Fibroblast of skin of right quadriceps (primary cell): ENCODE measurements at places on chromosomes 7 and 10.

DNA sequence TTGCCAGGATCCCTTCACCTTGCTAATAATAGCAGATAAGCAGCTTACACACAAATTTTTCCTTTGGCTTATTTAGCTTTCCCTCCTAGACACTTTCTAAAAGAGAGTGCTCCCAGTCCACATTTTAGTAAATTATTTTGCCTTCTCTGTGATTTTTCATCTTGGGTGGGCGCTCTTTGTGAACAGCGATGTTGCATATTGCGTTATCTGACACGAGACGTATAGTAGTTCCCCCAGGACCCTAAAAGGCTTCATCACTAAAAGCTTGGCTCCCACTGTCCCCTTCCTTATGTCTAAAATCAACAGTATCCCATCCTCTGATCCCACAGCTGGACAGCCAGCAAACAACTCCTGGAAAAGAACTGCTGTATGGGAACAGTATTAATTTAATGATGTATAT lies 232.9 kb downstream of the DYNC1I1 start:
- no peak for DNase-seq

DNA sequence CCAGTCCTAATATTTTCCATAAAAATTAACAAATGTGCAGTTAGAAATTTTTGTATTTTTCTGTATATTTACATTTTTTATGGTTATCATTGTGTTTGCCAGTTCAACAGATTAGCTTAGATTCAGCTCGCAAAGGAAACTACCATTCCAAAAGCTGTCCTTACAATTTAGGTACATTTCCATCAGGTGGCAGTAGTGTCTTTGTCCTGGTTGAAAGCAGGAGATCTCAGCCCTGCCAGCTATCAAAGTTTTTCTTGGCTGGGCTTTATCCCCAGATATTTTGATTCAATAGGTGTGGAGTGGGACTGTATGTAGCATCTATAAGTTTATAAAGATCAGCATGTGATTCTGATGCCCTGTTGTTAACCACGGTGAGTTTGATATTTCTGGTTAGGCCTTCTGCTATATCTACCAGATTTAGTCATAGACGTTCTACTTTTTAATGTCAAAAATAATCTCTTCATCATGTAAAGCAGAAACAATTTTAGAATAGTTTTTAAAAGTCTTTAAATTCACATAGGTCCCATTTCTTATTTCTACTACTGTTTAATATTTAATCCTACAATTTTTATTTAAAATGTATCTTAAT lies 15.5 kb upstream of the ICA1 start:
- DNase-seq, result no peak

- DNase-seq, result peak; percentile 86
Measured at GRCh38 chr7:16657656-16658279, 11.8 kb downstream of the BZW2 start.

GRCh38 chr7:116901143-116901542 lies 38.8 kb downstream of the CAPZA2 start:
- no peak for DNase-seq

DNA sequence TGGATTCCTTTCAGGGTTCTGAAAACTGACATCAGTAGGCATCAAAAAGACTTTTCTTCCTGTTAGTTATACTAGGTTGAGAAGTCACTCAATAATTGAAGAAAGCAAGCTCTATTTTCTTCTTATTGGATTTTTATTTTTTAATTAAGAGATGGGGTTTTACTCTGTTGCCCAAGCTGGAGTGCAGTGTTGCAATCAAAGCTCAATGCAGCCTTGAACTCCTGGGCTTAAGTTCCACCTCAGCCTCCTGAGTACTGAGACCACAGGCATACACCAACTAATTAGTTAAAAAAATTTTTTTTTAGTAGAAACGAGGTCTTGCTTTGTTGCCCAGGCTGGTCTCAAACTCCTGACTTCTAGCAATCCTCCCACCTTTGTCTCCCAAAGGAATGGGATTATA lies 28.0 kb downstream of the PIP4K2A start:
- no peak for DNase-seq

DNA sequence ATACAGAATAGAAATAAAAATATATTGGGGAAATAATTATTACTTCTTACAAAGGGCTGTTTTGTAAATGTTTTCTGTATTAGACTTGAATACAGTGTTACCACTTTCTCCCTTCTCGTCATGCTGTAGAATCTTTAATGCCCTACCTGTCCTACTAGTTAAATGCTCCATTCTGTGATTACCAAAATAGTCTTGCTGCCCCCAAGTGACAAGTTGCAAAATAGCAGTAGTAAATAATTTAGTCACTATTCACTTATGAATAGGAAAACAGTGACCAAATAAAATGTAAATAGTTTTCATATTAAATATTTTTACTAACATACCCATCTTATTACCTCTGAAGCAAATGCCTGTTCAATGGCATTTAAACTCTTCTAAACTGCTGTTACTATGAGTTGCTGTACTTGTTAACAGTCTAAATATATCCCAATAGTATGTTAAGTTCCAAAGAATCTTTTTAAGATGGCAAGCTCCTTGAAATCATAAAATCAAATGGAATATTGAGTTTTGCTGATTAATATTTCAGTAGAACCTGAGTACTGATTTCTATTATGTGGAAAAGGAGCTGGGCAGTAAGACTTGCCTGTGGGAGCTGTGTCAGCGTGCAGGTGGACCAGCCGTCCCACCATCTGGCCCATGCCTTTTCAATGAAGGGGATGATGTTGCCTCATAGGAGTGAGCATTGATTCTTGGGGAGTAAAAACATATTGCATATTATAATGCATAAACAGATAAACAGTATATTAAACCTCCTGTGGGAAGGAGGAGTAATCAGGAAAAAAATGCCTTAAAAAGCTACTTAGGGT lies 18.1 kb upstream of the OIT3 start:
- peak; percentile 28 for DNase-seq

GRCh38 chr7:24885716-24886115 lies 94.3 kb downstream of the OSBPL3 start:
- DNase-seq, result no peak

- DNase-seq, result no peak
Measured at GRCh38 chr10:49605939-49606509, 4.1 kb upstream of the SLC18A3 start.

DNA sequence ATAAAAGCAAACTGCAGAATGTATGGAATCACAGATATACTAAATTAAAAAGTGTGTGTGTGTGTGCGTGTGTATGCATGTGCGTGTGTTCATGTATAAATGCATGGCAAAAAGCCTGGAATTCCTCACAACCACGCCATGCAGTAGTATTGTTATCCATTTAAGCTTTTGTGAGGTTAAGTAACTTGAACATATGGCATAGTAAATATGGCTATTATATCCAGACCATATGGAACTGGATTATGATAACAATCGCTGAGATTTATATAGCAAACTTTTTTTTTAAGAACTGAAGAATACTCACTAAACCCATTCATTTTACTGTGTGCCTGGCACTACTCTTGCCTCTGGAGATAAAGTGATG lies 22.3 kb upstream of the NANOS1 start:
- DNase-seq, result no peak

DNA sequence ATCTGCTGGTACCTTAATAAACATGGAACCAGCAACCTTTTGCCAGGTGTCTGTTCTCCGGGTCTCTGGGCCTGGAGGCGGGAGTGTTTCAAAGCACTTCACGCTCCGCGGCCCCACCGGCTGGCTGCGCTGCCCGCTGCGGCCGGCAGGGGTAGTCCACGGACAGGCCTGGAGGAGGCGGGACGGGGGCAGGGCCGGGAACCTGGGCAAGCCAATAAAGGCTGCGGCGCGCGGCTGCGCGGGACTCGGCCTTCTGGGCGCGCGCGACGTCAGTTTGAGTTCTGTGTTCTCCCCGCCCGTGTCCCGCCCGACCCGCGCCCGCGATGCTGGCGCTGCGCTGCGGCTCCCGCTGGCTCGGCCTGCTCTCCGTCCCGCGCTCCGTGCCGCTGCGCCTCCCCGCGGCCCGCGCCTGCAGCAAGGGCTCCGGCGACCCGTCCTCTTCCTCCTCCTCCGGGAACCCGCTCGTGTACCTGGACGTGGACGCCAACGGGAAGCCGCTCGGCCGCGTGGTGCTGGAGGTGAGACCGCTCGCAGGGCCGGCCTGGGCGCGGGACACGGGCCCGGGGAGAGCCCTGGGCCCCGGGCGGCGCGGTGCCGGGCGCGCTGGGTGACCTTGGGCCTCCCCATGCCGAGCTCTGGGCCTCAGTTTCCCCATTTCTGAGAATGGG lies at the start of gene PPIF:
Gene PPIF, plus strand, starts transcription at position 244 of the 668 bp plus-strand sequence. Its CDS starts 80 bp downstream, at position 324.
- DNase-seq, result peak; percentile 90

- no peak for DNase-seq
Measured at GRCh38 chr10:68566351-68566750, 6.2 kb downstream of the TET1 start.

GRCh38 chr7:80151274-80151665 lies 16.6 kb downstream of the GNAI1 start:
- peak; percentile 91 for DNase-seq

DNA sequence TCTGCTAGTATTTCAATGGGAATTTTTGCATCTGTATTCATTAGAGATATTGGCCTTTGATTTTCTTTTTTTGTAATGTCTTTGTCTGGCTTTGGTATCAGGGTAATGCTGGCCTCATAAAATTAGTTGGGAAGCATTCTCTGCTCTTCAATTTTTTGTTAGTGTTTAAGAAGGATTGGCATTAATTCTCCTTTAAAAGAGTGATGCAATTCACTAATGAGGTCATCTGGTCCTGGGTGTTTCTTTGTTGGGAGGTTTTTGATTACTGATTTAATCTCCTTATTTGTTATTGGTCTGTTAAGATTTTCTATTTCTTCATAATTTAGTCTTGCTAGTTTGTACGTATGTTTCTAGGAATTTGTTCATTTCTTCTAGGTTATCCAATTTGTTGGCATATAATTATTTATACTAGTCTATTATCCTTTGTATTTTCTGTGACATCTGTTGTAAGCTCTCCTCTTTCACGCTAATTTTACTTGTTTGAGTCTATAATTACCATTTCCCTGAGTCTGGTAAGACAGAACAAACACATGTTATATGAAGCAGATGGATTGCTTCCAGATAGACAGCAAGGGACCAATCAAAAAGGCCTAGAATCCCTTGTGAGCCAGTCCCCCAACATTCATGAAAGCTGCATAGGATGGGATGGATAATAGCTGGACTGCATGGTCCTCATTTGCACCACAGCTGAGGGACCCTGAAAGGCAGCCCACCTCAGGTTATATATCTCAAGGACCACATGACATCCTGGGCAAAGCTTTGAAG lies 54.4 kb downstream of the MTPAP start:
- DNase-seq, result no peak

DNA sequence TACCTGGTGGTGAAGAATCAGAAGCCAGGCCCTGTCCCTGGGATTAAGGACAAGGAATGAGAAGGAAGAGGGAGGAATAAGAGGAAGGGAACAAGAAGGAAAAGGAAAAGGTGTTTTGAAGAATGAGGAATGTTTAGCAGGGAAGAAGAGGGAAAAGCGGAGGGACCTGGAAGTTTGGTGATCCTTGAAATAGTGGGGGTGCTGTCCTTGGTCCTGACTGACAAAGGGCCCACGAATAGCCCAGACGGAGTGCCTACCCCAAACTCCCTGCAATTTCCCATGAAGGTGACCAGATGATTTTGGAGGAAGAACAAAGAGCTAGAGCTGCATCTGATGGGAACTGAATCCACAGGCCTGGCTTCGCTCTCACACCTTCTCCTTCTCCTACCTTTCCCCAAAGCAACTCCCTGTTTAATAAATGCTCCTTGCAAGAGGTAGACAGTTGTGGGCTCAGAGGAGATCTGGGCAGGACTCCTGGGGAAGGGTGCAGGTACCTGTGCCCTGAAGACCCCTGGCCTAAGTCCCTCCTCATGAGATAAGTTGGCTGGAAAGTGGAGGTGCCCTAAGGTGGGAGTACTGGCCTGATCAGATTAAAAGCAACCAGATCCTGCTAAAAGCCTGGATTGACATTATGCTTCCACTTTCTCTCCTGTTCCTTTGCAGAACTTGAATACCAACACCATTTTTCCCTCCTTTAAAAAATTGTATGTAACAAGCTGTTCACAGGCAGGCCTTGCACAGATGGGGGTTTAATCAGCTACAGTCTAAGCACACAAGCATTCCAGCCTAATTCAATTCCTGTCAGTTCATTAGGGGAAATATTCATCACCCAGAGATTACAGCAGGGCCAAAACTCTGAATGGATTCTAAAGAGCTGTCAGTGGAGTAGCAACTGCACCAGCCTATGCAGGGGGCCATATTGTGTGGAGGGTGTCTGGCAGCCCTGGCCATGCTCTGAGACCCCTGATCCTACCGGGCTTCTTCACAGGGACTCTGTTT lies 19.4 kb downstream of the KAZALD1 start:
- no peak for DNase-seq

GRCh38 chr10:132027423-132027983 lies 38.2 kb upstream of the JAKMIP3 start:
- DNase-seq, result peak; percentile 30

DNA sequence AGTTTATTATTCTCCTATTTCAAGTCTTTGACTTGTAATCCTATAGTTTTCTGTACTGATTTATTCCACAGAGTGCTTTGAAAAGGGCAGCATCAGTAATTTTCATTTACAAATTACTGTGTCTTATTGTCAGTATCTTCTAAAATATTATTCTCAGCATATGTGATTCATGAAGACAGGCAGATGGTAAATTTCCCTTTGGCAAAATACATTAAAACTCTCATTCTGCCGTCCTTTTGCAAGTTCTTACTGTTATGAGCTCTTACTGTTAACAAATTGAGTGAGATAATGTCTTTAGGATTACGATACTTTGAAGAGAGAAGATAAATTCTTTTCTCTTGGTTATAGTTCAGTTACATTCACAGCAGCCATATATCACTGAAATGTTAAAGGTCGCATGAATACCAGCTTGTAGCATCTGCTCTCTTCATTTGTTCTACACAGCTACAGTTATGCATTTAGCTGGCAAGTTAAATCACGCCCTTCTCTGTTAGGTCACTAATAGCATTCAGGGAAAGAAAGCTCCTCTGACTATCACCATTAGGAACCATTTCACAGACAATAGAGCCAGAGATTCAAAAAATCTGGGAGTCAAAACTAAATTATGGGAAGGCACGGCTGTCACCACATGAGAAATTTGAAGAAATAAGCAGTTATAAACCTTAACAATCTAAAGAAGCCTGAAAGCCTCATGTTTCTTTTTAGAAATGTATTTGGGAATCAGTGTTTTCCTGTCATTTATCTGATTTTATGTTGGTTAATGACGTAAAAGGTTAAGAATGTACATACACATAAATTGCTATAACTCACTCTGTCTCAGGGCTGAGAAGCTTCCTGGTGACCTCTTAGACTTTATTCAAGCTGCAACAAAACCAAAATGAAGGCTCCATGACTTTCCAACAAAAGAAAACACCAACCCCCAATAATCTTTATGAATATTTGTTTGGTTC lies 109.6 kb upstream of the SP4 start:
- no peak for DNase-seq

DNA sequence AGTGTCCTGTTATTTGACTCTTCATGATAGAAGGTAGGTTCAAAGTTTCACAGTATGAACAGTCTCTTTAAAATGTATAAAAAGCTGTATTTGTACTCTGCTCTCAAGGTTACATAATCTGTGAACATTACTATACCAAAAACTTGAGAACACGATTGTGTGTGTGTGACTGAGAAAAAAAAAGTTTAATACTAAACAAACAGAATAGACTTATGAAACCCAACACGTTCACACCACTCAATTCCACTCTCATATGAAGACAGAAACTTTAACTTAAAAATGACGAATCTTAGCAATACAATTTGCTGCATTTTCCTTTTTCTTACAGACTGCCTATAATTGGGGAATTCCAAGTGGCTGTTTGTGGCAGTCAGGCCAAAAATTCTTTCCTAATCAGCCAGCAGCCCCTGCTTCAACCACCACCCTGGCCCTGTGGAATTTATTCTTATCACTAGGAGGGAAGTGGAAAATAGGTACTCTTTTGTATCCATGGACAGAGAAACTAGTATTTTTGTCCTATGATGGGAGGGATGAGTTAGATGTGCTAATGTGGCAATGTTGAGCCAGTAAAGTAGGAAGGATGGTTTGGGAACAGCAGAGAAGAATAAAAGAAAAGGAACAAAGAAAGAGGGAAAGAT lies 42.8 kb downstream of the MINDY3 start:
- DNase-seq, result no peak
